Activated CD4-positive, alpha-beta memory T cell treated with anti-CD3 and anti-CD28 coated beads for 36 hours (primary cell): ENCODE measurements at places on chromosomes 5 and 9. TPM values are rescaled to one million over a fixed set of nuclear protein-coding genes. Genes with fewer than 3 reads are reported as not detected.
A peak's percentile ranks its signal among the peaks of the same experiment; 100 is the strongest.

- no peak for DNase-seq
- no peak overlapping the region for H3K4me3 ChIP-seq
- no peaks in the 10 kb centered on the region for H3K36me3 ChIP-seq
- H3K4me1 ChIP-seq: no peaks in the 10 kb centered on the region
- peaks cover 5% of the 10 kb centered on the region for H3K27me3 ChIP-seq
Measured at GRCh38 chr5:149002761-149003689, 59.8 kb downstream of the SH3TC2 start.

DNA sequence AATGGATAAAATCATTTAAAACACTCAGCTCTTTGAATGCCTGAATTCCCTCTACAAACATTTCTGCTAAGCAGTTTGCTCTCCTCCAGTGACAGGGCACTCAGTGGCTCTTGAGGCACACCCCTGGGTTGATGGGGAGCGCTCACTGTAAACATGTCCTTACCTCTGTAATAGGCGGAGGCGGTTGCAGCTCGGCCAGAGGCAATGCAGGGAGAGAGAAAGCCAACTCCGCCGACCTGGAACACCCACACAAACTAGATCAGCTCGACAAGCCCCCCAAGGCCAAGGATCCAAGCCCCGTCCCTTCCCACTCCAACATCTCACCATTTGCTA is 329 bp downstream of the CDC23 start:
- peaks cover 23% of the 10 kb centered on the region for H3K4me1 ChIP-seq
- H3K36me3 ChIP-seq: peaks cover 15% of the 10 kb centered on the region
- H3K4me3 ChIP-seq: peak overlapping the region; percentile 100

- DNase-seq: no peak
- H3K4me3 ChIP-seq: no peak overlapping the region
- H3K27ac ChIP-seq: no peak overlapping the region
Measured at GRCh38 chr5:104817127-104817526, 1254.5 kb upstream of the NUDT12 start.

DNA sequence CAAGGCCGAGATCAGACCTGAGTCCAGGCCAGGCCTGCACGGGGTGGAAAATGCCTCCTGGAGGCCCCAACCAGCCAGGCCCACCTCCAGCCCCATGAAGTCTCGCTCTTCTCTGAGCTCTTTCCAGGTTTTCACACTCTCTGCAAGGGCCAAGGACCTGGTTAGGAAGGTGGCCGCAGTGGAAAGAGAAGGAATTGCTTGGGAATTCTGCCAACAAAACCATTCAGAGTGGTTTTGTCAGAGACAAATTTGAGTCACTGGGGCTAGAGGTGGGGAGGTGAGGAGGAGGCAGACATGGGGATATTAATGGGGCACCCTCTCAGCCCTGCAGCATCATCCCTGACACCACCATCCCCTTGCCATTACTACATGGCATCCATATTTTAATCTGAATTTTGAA is 261.0 kb downstream of the ROR2 start:
- peaks cover 2% of the 10 kb centered on the region for H3K27me3 ChIP-seq
- no peaks in the 10 kb centered on the region for H3K36me3 ChIP-seq
- H3K4me1 ChIP-seq: no peaks in the 10 kb centered on the region
- no peak for DNase-seq
- H3K4me3 ChIP-seq: no peak overlapping the region
- H3K27ac ChIP-seq: no peak overlapping the region

- no peak overlapping the region for H3K27ac ChIP-seq
- H3K27me3 ChIP-seq: no peaks in the 10 kb centered on the region
- DNase-seq: no peak
- peaks cover 65% of the 10 kb centered on the region for H3K4me1 ChIP-seq
- H3K4me3 ChIP-seq: no peak overlapping the region
Measured at GRCh38 chr9:107292821-107293542, 9.9 kb downstream of the RAD23B start.

Gene FAM81B
- total RNA-seq: not detected

DNA sequence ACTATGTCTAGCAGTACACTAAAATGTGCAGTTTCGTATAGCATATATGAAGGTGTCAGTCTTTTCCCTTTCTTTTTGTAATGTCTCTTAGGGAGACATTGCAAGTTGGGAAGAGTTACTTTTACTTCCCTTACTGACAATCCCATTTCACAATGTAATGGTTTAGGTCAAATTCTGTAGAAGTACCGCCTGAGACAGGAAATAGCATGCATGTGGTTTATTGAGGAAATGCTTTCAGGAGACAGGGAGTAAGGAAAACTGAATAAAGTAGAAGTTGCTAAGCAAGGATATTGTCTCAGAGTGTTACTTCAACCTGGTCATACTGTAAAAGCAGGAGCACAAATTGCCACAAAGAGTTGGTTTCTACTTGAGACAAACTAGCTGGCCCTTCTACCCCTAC is 32.1 kb upstream of the MSANTD3 start:
- H3K36me3 ChIP-seq: peaks cover 2% of the 10 kb centered on the region
- H3K27ac ChIP-seq: no peak overlapping the region
- no peak overlapping the region for H3K4me3 ChIP-seq
- no peak for DNase-seq
- no peaks in the 10 kb centered on the region for H3K4me1 ChIP-seq
